ENCODE measurements at places on chromosomes 7 and 10.

- no peak for DNase-seq
Observed at GRCh38 chr7:42709284-42709683, 202.6 kb downstream of the C7orf25 start.

GRCh38 chr7:142866361-142867096 lies 11.7 kb downstream of the EPHB6 start:
- DNase-seq: peak; percentile 38

- DNase-seq: peak; percentile 85
Observed at GRCh38 chr10:103491729-103492364, 1.7 kb upstream of the NEURL1 start.

DNA sequence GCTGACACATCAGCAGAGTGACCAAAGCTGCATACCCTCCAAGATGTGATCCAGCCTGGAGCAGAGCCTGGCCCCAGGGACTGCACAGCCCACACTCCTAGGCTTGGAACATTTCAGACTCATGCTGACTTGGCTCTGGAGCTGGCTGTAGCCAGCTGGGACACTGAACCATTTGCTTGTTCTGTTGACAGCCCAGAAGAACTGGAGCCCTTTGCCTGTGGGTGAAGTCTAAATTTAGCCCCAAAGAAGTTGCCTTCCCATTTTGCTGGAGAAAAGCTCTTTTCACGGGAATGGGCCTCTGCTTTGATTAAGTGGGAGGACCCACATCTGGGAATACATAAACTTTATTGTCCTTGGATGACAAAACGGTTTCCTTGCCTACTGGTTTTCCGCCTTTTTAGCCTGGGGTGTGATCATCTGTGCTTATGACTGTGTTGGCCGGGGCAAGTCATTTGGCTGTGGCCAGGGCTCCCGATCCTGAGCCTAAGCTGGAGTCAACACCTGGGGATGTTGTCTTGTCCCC lies 186.2 kb upstream of the BMPER start:
- peak; percentile 56 for DNase-seq

DNA sequence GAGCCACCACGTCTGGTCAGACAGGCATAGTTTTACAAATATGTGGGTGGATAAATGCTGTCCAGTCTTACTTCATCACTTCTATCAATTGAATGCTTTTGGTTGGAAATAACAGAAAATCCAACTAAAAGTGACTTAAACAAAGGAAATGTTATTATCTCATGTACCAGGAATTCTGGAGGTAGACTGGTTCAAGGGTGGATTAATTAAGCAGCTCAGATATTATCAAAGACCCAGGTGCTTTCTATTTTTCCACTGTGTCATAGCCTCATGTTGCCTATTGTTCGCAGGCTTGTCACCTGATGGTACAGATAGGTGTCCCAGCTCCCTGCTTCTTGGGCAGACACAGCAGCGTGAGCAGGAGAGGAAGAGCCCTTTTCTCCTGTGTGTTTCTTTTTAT lies 156.1 kb upstream of the CTBP2 start:
- no peak for DNase-seq

DNA sequence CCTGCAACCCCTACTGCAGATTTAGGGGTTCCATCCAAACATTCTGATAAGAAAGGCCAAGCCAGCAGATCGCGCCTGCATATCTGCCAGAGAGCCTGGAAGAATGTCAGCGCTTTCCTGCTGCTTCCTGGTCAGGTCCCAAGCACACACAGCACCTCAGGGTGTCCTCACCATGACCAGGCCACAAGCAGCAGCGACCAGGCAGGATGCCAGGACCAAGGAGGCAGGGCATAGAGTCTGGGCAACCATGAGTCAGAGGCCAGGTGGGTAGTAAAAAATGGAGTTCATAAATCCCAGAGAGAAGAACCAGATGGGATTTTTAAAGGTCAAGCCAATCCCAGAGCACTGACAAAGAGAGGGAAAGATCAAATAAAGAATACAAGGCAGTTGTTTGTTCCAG lies 5.5 kb upstream of the FAM131B start:
- DNase-seq: no peak

DNA sequence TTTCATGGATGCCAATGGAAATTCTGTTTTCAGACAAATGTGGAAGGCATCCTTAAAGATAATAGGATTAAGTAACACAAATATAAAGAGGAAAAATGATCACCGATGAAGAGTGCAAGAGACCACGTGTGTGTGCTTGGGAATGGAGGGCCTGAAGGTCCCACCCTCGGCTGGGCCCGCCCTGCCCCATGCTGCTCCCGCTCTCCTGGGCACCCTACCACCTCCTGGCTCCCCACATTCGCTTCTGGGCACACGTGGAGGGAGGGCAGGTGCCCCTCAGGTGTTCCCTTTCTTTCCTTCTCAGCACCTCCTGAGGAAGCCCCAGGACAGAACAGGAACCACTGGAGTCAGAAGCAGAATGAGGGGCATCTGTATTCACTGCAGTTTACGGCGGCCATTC lies 367.6 kb downstream of the DNAJB6 start:
- no peak for DNase-seq

- DNase-seq: no peak
Observed at GRCh38 chr7:20264623-20265022, 47.4 kb upstream of the MACC1 start.

GRCh38 chr7:94434042-94434441 lies 39.3 kb downstream of the COL1A2 start:
- DNase-seq: no peak

GRCh38 chr7:33666531-33666930 lies 238.8 kb upstream of the BMPER start:
- no peak for DNase-seq

DNA sequence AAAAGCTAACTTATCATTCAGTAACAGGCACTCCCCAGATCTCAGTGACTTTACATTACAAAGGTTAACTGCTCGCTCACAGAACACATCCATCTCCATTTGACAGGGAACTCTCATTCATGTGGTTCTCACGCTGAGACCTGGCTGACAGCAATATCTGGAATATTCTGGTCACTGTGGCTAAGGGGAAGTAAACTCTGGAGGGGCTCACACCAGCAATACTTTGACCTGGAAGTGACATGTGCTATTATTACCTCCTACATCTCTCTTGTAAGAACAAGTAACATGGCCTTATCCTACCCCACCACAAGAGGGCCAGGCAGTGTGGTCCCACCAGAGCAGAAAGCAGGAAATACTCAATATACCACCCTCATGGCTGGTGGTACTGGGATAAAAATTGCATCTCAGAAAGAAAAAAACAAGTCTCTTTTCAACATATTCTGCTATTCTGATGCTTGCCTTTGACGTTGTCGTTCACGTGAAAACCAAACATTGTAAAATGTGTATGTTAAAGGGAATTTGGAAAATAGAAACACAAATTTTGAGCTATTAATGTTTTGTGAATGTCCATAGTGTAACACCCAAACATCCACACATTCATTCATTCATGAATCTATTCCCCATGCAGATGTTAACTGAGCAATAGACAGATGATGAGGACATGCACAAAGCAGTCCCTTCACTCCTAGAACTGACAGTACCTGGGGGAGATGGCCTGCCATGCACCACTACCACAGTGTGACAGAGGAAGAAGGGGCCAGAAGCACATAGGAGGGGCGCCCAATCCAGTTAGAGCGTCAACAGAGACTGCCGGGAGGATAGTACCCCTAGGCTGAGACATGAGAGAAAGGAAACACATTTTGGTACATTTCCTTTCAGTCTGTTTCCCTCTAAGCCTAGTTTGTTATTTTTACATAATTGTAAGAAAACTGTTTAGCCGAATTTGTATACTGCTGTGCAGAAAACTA lies 166.0 kb upstream of the SP4 start:
- DNase-seq: peak; percentile 25

- DNase-seq: no peak
Observed at GRCh38 chr10:117249493-117250093, 8.7 kb downstream of the SLC18A2 start.

GRCh38 chr10:95282107-95282506 lies 8.7 kb downstream of the PDLIM1 start:
- no peak for DNase-seq

DNA sequence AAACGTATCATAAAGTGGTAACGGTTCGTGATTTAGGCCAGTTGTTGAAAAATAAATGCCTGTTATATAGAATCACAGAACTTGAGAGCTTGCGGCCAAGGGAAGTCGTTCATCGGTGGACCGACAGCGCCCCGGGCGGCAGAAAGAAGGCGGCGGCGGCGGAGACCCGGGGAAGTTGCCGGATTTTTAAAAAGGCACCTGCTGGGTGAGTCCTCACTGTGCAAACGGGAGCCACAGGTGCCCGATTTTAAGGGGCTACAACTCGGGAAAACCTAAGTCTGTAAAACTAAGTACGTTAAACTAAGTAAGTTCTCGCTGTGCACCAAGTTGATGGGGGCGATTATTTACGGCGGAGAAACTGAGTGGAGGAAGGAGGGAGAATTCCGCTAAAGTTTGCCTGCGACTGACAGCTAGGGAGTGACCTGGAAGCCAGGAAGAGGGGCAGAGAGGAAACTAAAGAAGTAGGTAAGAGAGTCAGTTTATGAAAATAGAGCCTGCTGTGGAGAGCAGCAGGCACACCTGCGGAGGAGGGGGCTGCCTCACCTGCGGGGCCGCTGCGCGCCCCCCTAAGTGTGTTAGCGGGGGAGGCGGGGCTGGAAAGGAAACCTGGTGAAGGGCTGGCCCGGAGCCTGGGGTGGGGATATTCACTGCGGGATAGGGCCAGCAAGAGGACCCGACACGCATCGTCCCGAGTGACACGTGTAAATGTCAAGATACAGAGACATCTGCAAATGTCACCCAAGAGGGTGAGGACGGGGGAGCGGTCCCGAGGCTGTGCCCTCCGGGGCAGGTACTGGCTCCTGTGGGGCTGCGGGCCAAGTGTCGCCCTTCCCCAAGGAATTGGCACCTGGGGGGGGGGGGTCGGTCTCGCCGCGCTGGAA lies 996 bp downstream of the ADAM12 start:
- peak; percentile 89 for DNase-seq

DNA sequence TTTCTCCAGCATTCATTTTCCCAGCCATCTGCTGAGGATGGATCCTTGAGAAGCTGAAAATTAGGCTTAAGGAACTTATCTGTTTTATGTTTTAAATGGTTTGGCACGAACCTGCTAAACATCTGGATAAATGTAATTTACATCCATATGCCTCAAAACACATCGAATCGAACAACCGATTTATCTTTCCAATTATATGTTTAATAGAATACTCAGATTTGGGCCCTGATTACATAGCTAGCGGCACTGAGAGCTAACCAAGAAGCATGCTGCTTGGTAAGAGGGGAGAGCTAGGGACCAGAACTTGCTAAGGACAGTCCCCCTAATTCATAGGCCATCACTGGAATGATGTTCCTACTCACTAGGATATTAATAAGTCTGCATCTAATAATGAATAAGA lies 144.4 kb downstream of the BUB3 start:
- no peak for DNase-seq

- DNase-seq: no peak
Observed at GRCh38 chr10:126525326-126525725, 137.0 kb upstream of the ADAM12 start.

DNA sequence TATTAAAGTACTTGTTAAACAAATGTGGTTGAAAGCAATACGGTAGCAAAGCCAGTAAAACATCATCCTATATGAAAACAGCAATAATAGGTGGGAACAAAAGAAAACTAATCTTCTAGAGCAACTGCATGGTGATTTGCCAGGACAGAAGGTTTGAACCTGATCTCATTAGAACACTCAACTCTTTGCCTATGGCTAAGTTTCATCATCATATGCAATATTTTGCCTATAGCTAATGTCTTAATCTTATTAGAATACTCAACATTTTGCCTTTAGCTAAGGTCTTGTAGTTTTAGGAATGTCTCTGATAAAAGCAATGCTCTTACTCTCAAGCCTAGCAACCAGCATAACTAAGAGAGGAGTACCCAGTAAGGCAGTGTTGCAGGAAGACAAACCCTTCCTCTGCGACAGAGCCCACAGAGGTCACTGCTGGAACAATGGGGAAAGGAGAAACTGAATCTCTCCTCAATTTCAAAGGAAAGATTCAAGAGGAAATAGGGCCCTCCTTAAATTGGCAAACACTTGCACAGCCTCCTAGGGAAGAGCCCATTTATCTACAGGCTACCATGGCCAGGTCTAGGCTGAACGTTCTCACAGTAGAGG lies 38.3 kb downstream of the CADPS2 start:
- no peak for DNase-seq

GRCh38 chr10:4018054-4018511 lies 233.1 kb upstream of the KLF6 start:
- DNase-seq: no peak

DNA sequence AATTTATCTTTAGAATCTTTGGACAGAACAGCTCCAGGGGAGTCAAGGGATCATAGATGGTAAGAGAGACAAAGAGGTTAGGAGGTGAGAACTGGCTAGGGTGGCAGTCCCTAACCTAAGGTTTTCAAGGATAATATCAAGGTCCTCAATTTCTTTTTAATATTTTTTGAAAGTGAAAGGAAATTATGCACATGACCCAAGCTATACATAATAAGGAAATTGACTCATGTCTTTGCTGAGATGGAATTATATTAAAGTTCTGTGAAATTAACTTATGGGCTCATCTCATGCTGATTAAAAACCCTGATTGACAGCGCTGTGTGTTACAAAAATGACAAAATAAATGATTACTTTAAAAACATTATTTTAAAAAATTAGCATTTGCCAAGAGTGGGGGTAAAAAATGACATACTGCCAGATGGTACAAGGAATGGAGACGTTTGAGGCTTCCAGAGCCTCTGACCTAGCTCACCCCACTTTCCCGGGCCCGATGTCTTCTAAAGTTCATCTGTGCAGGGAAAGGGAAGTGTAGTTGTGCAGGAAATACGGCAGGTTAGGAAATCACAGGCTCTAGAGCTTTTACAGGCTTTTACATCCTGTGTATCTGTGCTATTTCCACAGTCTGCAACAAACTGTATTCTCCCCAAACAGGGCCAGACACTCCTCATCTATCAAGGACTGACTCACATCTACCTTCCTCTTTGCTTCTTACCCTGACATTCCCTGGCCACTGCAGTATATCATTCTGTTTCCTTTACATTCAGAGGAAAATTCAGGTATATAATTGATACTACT lies 185.6 kb upstream of the PRSS58 start:
- DNase-seq: no peak

DNA sequence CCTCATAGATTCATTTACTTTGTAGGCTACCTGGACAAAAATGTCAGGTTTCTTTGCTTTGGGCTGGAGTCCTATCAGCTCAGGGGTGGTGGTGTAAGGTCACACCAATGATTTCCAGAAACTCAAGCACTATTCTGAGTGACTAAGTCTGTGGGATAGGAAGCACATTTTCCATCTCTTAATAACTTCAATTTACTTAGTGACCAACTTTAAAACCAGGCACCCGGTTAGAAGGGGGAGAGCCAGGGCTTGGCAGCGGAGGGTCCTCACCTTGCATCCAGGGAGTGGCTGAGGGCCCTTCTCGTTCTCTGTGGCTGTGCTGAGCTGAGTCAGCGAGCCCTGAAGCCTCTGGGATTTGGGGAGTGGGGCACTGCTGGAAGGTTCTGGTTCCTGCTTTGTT lies 6.7 kb downstream of the CHST3 start:
- DNase-seq: no peak

GRCh38 chr7:55286666-55287065 lies 78.5 kb upstream of the LANCL2 start:
- DNase-seq: peak; percentile 45

- no peak for DNase-seq
Observed at GRCh38 chr7:119436882-119437281, 836.1 kb upstream of the KCND2 start.

- DNase-seq: peak; percentile 84
Observed at GRCh38 chr7:20329389-20330238, 1.1 kb upstream of the ITGB8 start.
